Effector memory CD8-positive, alpha-beta T cell (primary cell): ENCODE measurements at places on chromosomes 3 and 15.

DNA sequence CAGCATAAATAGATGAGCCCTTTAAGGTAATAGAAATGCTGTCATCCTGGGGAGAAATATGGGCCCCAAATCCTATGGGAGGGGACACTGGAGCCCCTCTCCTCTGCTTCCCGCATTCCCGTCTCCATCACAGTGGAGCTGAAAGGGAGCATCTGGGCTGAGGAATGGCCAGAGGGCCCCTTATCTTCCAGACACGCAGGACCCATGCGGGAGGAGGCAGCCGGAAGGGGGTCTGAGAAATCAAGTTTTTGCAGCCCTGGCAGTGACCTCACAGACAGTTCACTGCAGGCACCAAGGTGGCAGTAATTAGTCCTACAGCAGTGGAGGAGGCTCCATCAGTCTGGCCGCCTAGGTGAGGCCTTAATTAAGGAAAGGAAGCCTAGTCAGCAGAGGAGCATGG is 80.2 kb downstream of the RAB11A start:
- no peak for DNase-seq

DNA sequence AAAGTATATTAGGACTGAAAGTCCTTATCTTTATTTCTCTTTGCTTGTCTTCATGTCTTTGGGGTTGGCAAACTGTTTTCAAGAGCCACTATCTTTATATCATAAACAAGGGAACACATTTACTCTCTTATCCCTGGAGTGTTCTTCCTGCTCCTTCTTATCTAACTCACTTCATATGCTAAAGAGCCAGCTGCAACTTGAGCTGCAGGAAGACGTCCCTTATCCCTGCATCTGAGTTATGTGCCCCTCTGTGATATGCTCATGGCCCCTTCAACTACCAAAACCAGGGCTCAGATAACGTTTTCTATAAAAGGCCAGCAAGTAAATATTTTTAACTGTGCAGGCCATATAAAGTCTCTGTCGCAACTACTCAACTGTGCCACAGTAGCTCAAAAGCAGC is 137.0 kb upstream of the CRBN start:
- DNase-seq = no peak

- no peak for DNase-seq
These were observed 187.3 kb downstream of the UBE2E2 start for GRCh38 chr3:23390446-23390845.

GRCh38 chr3:188241072-188241471 is 87.1 kb downstream of the LPP start:
- DNase-seq = no peak

- DNase-seq = no peak
These were observed 41.0 kb downstream of the STARD5 start for GRCh38 chr15:81282911-81283310.

DNA sequence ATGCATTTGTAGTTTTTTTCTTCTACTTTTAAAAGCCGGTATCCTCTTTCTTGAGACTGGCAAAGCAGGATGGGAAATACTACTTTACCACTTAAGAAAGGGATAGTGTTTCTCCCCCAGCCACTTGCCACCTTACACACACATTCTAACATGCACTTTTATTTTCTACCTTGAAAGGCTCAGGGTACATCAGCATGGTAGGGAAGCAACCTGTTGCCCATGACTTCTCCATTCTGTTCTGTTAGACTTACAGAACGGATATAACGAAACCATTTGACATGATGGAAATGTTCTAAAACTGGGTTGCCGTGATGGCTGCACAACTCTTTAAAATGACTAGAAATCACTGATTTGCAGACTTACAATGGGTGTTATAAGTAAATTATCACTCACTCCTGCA is 405.5 kb downstream of the SHQ1 start:
- no peak for DNase-seq

GRCh38 chr15:32966512-32966911 is 228.0 kb downstream of the FMN1 start:
- no peak for DNase-seq

- DNase-seq = no peak
These were observed 13.6 kb upstream of the BAHD1 start for GRCh38 chr15:40427188-40427587.

GRCh38 chr3:173739726-173740125 is 342.2 kb downstream of the NLGN1 start:
- no peak for DNase-seq

DNA sequence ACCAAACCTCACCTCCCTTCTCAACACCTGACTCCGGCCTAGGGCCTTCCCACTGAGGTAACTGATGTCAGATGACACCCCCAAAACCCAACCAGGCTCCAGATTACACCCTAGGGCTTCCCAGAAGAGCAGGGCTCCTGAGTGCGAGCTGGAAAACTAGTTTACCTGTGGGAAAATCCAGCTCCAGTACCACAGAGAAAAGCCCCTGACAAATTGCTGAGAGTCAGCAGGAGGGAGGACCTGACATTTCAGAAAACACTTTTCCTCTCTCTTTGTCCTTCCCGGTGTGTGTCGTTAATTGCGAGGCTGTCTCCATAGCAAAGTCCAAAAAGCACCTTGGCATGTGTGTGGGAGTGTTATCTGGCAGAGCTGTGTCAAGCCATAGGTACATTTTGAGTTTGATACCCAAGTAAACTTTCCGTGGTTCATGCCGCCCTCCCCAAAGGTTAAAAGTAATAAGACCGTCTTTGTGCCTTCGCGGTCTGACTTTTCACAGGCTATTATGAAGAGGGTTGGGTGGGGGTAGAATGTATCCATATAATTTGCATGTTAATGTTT is 79.8 kb upstream of the FNDC3B start:
- no peak for DNase-seq

DNA sequence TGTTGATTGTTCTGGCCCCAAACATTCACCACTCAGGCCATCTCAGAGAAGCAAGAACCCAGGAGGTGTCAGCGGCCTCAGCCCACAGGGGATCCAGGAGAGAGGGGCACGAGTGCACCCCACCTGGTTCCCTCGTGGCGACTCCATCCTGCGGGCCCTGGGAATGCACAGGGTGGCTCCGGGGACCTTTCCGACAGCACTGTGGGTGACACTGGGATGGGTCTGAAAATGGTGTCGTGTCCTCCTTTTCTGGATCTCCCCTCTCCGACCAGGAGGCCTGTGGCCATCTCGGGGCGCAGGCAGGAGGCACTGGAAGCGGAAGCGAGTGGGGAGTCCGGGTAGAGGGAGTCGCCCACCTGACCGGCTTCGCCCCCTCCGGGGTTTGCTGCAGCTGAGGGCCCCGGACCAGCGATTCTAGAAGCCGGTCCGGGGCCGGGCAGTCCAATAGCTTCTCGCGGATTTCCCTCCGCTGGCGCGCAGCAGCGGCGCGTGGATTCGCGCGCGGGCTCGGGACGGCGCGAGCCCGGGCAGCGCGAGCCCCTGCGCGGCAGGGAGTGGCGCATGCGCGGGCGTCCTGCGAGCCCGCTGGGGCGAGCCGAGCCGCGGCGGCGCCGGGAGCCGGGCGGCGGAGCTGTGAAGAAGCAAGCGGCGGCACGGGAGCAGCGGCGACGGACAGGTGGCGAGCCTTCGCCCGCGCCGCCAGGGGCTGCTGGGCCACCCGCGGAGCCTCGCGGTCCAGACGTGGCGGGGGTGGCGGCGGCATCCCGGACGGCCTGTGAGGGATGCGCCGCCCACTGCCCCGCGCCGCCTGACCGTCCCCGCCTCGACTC is at the start of gene DOCK3:
DOCK3 (plus strand) TSS at position 579 of the 830 bp plus-strand sequence. CDS start 337 bp downstream, outside the sequence.
- peak; percentile 50 for DNase-seq

- DNase-seq = peak; percentile 45
These were observed 3.0 kb downstream of the SLC51A start for GRCh38 chr3:196219194-196219969.

GRCh38 chr3:81442758-81443456 is 318.5 kb downstream of the GBE1 start:
- no peak for DNase-seq

DNA sequence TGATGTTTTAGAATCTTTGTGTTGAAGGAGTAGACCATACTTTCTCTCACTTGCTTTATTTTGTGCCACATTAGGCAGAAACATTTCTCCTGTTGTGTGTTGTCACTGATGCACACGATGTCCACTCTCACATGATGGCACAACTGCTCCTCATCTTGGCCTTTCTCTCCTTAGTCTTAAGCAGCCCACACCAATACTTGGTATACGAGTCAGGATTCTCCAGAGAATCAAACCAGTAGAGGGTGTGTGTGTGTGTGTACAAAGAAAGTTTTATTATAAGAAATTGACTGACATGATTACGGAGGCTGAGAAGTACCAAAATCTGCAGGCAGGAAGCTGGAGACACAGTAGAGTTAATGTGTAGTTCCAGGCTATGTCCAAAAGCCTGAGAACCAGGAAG is 187.1 kb downstream of the ALCAM start:
- DNase-seq = no peak

GRCh38 chr15:63440265-63440648 is 58.6 kb upstream of the CA12 start:
- no peak for DNase-seq

GRCh38 chr3:149026718-149027117 is 35.4 kb downstream of the GYG1 start:
- no peak for DNase-seq

DNA sequence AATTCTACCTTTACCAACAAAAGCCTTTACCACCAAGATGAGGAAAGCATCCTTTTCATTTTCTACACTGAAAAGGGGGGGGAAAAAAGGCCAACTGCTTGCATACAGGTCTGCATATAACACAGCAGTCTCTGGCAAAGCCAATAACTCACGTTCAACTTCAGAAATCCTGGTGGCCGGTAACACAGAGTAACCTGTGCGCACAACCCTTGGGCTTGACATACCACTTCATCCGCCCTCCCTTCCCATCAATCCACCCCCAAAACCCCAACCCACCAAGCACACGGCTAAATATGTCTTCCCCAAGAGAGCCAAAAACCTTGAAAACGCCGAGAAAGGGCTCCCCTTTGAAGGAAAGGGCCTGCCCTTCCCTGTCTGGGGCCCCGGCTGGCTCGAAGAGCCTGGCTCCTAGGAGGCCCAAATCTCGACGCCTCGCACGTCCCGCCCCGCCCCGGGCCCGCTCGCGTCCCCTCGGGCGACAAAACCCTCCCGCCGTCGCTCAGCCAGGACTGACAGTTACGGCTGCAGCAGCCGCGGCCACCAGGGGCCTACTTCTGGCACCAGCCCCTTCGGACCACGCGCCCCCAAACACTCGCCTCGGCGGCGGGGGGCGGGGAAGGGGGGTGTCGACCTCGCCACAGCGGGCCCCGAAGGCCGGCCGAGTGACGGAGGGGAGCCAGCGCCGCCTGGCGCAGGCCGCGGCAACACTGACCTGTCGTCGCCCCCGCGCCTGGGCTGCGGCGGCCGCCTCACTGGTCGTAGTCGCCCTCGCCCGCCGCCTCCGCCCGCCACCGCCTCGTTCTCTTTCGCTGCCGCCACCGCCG is 835 bp downstream of the UBE3A start:
- peak; percentile 42 for DNase-seq

GRCh38 chr15:87761736-87762509 is 494.6 kb downstream of the NTRK3 start:
- DNase-seq = no peak

DNA sequence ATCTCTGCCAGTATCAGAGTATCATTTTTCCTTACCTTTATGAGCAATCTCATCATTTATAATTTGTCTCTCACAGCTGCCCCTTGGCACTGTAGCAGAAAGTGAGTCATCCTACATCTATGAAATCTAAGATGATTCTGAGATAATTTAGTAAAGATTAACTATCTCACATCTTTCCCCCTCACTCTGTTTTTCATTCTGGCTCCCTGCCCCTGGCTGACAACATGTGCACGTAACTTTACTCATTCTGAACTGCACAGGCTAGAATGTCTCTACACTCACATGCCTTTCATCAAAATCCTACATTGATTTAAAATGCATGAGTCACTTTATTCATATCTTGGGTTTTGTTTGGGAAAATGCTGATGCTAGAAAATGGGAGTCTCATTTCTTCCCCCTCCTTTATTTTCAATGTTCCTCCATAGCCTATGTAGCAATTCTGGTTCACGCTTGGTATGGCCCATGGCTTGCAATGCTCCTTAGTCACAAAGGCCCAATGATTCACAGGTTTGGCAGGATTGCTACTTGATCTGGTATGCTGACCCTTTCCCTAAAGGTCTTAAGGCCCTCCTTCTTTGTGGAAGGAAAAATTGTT is 838.5 kb downstream of the TUSC7 start:
- no peak for DNase-seq

- DNase-seq = no peak
These were observed 21.6 kb downstream of the ESYT3 start for GRCh38 chr3:138455801-138456716.

DNA sequence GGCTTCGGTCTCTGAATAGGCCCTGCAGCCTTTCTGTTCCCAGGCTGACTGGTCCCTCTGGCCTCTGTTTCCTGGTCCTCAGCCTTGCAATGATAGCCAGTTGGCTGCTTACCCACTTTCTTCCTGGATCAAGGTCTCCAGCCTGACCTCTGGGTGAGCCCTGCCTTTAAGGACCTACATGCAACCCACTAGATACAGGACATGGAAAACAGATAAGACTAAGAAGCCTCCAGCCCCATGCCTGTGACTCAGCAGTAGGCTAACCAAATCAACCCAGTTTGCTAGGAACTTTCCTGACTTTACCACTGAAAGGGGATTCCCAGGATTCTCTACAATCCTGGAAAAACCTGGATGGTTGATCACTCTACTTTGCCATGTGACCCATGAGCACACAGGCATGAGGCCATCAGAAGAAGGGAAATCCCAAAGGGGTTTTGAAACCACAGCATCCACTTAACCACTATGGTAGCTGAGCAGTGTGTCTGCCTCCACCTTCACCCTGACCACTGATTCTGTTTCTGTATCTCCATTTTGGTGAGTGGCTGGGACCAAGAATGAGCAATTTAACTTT is 188.1 kb downstream of the CHST2 start:
- DNase-seq = no peak

DNA sequence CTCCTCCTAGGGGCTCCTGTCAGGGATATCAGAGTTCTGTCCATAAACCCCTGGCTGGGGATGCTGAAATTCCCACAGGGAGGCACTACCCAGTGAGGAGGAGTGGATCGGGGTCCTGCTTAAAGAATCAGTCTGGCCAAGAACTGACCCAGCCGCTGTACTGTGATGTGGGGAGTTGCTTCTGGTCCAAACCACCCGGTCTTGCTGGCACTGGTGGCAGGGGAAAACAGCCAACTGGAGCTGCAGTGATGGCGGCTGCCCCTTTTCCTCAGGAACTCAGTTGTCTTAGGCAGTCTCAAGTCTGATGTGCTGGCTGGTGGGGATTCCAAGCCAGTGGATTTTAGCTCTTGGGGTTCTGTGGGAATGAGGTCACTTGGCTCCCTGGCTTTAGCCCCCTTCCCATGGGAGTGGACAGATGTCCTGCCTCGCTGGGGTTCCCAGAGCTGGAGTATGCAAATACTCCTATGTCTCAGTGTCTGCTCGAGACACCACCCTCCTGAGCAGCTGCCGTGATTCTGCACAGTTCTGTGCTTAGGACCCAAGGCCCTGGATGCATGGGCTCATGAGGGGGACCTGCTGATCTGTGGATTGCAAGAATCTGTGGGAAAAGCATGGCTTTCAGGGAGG is 97.1 kb downstream of the SLC25A26 start:
- DNase-seq = no peak
